ENCODE measurements at places on chromosomes 1 and 21. TPM values are rescaled to one million over a fixed set of nuclear protein-coding genes. Genes with fewer than 3 reads are reported as not detected.

The KPRP gene
- total RNA-seq = not detected

DNA sequence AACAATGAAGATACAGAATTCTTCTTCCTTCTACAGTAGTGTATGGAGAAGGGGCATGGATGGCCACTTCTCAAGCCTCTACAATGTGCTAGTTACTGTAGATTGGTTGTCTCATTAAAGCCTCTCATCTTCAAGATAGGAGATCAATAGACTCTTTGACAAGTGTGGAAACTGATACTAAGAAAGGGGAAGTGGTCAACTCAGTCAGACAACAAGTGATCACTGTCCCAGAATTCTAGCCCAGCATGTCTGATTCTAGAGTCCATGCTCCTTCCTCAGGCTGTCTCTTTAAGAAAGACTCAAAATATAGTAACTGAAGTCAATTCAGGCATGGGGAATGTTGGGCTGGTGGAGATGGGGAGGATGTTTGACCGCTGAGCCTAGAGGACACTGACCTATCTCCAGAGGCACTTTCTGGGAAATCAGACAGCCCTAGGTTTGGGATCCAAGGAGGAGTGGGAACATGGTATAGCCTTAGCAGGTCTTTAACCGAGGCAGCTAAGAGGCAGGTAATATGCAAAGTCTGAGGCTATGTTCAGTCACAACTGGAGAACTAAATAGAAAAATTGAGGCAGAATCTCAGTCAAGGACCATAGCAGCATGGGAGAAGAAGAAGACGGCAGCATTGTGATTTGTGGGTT is 39.3 kb upstream of the EYA3 start:
- DNase-seq = no peak

The IQCC gene
- total RNA-seq = 1.8 TPM

DNA sequence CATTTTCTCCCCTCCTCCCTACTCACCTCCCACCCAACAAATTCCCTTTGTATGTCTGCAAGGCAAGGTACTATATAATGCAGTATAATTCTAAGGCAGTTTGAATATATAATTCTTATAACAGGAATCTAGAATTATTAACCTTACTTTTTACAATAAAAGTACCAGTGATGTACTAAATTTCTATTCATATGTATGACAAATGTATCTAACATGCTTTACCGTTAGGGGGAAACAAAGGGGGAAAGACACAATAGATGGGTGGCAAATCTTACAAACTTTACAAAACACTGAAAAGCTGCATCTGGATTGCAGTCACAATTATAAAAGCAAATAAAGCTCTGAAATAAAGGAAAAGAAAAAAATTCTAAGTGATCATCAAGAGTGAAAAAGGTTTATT is 2.3 kb downstream of the PIK3R3 start:
- DNase-seq = no peak

DNA sequence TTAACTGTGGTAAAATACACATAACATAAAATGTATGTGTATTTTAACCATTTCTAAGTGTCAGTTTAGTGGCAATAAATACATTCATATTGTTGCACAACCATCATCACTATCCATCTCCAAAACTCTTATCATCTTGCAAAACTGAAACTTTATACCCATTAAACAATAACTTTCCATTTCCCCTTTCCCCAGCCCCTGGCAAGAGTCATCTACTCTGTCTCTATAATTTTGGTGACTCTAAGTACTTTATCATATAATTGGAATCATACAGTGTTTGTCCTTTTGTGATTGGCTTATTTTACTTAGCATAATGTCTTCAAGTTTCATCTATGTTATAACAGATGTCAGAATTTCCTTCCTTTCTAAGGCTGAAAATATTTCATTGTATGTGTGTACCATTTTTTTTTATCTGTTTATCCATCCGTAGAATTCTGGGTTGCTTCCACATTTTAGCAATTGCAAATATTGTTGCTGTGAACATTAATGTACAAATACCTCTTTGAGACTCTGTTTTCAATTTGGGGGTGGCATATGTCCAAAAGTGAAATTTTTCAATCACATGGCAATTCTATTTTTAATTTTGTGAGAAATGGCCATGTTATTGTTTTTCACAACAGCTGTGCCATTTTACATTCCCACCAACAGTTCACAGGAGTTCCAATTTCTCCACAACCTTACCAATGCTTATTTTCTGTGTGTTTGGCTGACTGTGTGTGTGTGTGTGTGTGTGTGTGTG is 153.9 kb upstream of the GORAB start:
- no peak for DNase-seq

DNA sequence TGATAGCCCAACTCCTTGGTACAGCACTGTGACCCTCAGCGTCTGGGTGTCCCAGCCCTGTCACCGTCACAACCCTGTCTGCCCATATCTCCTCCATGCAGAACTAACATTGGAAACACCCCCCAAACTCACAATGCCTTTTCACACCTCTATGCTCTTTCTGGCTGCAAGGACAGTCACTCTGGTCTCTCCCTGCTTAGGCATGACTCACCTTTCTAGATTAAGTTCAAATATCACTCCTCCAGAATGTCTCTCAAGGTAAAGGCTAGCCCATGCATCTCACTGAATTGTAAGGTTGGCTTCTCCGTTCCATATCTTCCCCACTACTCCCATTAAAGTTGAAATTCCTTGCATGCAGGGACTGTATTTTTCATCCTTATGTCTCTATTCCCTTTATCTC is 17.0 kb upstream of the CAPN8 start:
- DNase-seq = no peak

DNA sequence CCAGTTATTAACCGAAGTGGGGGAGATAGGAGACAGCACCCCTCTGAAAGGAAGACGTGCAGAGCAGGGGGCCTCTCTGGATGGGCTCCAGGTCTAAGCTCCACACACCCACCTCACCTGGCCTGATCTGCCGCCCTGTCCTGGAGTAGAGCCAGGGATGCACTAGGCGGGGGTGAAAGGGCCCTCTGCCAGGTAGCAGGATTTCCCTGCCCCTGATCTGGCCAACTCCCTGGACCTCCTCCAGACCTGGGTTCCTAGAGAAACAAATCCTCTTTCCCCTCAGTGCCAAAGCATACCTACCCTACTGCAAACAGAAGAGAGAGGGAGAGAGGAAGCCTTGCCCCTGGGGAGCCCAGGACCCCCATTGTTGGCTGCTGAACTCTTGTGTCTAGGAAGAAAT is 2.0 kb downstream of the CRABP2 start:
- DNase-seq = no peak

DNA sequence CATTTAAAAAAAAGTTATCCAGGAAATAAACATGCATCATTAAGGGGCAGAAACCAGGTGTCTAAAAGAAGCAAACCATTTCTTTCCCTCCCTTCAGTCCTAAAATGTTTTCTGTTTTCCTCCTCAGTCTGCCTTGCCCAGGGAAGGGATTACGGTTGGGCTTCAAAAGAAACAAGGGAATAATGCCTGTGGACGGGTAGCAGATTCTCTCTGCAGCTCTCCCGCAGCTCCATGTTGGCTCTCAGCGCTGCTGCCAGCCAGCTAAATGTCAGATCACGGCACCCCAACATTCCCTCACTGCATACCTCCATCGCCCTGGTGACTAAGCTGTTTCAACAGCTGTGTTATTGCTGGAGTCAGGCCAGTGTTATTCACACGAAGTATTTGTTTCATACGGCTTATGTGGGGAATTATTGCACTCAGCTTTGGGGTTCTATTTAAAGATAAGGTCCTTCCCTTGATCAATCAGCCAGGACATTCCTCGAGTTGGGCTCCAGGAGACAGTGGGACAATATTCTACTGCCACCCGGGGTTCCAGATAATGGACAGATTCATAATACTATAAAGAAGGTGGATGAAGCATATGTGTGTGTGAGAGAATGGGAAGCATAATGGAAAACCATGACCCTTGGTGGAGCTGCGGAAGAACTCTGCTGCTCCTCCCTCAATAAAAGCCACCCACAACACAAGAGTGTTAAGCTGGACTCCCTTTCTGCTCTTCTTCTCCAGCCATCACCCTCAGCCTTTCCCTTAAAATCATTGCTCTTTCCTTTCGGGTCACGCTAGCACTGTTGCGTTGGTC is 58.2 kb downstream of the WLS start:
- peak; percentile 78 for DNase-seq

DNA sequence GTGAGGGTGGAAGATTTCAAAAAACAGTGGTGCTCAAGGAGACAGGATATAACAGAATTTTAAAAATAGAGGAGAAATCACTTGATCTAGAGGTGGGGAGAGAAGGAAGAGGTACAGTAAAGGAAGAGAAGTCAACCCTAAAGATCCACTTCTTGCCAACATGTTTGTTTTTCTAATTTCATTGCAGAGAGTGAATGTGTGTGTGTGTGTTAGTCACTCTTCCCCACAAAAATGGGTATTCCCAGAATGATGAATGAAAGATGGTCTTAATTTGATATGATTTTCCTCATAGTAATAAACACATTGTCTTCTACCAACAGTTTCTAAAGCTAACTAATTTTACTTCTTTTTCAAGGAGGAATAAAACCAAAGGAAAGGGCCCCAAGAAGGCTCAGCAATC is 74.2 kb upstream of the NGF start:
- no peak for DNase-seq

- no peak for DNase-seq
These were observed 179.8 kb upstream of the DAB1 start for GRCh38 chr1:57603696-57604095.

GRCh38 chr1:20578721-20579395 is 10.0 kb upstream of the CDA start:
- no peak for DNase-seq

GRCh38 chr1:184785529-184785928 is 30.9 kb upstream of the EDEM3 start:
- DNase-seq = no peak

The USH2A gene
- not detected for total RNA-seq

DNA sequence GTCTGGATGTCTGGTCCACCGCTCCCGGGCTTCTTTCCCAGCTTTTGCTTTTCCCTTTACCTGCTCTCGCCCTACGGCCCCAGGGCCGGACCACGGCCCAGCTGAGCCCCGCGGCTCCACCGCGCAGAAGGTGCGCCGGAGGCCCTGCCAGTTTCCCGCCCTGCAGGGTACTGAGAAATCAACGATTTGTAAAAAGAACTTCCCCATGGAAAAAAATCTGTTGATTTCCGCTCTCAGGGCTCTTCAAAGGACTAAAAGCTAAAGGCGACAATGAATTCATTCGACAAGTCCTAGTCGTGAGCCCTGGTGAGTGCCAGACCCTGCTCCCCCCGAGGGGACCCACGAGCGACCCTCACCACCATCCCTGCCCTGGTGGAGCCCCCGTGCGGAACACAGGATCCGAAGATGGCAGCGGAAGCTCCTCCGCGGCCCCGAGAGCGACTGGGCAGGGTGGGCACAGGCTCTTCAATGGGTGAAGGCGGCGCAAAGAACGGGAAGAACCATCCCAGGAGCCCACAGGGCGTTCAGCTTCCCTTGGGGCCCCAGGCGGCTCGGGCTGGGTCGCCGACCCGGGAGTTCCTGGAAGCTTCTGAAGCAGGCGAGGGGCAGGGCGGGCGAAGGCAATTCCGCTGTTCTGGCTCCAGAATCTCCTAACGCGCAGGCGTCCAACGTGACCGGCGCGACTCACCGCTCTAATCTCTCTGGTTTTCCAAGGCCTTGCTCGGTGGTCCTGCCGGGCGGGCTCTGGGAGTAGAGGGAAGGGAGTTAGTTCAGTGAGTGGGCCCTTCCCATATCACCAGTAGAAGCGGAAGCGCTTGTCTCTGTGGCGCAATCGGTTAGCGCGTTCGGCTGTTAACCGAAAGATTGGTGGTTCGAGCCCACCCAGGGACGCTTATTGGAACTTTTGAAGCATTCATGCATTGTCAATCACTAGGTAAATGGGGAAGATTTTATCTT is 6.6 kb upstream of the RNU1-2 start:
- peak; percentile 77 for DNase-seq

- no peak for DNase-seq
These were observed 33.6 kb upstream of the ADARB1 start for GRCh38 chr21:45040739-45041138.

DNA sequence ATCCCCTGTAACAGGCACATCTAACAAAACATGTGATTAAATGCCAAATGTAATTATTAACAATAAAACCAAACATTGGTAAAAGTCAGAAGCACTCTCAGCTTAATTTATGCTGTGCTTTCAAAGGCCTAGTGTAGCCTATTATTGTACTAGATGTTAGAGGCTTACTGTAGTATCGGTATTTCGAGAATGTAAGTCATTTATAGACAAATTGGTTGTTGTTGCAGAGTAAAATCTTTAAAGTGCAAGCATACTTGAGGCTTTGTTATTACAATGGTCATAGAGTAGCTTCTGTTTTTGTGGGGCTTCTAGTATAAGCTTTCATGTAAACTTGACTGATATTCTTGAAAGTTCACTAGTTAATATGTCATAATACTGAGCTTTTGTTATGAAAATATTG is 965.8 kb downstream of the PLA2G4A start:
- no peak for DNase-seq

- no peak for DNase-seq
These were observed 113.3 kb downstream of the KIAA0319L start for GRCh38 chr1:35443768-35444518.

GRCh38 chr1:177077734-177078499 is 86.6 kb downstream of the ASTN1 start:
- no peak for DNase-seq

GRCh38 chr1:214739621-214740238 is 136.7 kb downstream of the CENPF start:
- no peak for DNase-seq

- no peak for DNase-seq
These were observed 12.3 kb upstream of the SLC30A10 start for GRCh38 chr1:219940707-219941106.

DNA sequence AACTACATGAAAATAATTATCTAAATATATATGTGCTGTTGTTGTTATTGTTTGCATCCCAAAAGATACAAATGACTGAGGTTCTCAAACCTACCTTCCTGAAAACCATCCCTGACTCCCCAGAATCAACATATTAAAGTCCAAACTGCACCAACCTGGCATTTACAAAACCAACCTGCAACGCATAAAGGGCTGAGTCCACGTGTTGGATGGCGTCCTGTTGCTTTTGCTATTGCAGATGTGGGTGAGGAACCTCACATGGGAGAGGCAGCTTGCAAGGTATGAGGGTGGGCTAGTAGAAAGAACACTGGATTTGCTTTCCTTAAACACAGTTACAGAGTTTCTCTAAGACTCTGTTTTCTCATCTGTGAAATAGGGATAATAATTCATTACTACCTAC is 1.5 kb upstream of the C8B start:
- no peak for DNase-seq

GRCh38 chr1:202143011-202143767 is 1.3 kb downstream of the ARL8A start:
- DNase-seq = no peak

DNA sequence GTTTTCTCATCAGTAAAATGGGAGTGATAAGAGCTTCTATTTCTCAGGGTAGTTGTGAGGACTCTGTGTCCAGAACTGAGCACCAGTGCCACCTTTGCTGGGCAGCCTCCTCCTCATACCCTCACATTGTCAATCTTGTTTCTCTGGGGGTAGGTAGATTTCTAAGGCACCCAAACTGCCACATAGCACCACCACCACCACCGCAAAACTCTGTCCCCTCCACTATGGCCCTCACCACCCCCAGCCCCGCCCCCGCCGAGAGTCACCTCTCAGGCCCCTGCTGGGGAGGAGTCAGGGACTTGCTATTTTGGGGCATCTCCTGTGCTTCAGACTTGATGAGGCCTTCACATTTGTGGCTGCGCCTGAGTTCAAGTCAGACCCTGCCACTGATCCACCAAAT is 549.2 kb downstream of the PTPRU start:
- no peak for DNase-seq

Data from breast epithelium (tissue), 4 donors.